ENCODE measurements at places on chromosomes 2 and 18. TPM values are rescaled to one million over a fixed set of nuclear protein-coding genes. Genes with fewer than 3 reads are reported as not detected.

Gene REG3G
- total RNA-seq = not detected

Gene MMADHC
- total RNA-seq = 69.4 TPM

Gene TRIM43
- total RNA-seq = not detected

Gene PLA2R1
- total RNA-seq = not detected

GRCh38 chr18:62981566-62981965, 266.2 kb downstream of the PHLPP1 start:
- H3K27me3 ChIP-seq = no peaks in the 10 kb centered on the region
- peaks cover 5% of the 10 kb centered on the region for H3K4me1 ChIP-seq
- H3K36me3 ChIP-seq = peaks cover 3% of the 10 kb centered on the region
- no peak overlapping the region for H3K27ac ChIP-seq

DNA sequence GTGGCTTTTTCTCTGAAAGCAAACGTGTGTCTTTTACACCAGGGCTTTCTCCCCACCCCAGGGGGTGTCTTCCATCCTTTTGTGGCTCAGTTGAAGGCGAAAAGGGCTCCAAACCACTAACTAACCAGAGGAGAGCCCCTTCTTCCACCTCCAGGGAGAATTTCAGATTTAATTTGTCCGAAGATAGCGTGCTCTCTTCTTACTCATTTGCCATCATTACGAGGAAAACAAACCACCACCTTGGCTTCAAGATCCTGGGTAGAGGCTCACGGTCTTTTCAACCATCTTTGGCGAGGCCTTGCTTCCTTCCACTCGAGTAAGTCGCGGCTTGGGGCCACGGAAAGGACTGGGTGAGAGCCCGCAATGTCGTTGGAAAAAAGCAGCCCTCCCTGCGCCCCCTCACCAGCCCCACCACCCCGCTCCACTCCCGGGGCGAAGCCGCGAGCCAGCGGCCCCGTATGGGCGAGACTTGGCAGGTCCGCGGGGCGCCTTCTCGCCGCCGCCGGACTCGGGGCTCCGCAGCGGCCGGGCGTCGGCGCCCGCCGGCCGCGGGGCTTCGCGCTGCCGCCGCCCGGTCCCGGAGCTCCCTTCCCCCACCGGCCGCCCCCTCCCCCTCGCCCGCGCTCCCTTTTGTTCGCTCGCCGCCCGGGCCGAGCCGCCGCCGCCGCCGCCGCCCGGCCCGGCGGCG, 1.7 kb upstream of the ZNF532 start:
- no peak overlapping the region for H3K4me3 ChIP-seq
- peaks cover 9% of the 10 kb centered on the region for H3K27me3 ChIP-seq
- H3K27ac ChIP-seq = peak overlapping the region; percentile 6
- H3K36me3 ChIP-seq = no peaks in the 10 kb centered on the region
- peaks cover 8% of the 10 kb centered on the region for H3K4me1 ChIP-seq

DNA sequence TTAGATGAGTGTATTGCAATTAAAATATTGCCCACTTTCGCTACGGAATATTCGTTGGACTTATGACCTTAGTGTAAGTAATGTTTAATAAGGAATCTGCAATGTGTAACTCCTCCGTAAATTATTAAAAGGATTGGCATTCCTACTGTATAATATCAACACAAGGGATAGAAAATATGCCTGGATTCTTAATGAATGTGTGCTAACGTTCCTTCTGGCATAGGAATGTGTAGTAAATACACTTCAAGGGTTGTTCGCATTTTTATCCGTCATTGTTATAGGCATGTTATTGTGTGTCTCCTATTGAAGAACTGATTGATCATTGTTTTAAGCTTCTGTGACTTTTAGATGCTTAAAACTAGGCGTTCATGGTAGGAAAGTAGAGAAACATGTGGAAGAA, 134.5 kb downstream of the NEDD4L start:
- DNase-seq = no peak
- no peak overlapping the region for H3K27ac ChIP-seq
- no peaks in the 10 kb centered on the region for H3K4me1 ChIP-seq
- no peak overlapping the region for H3K4me3 ChIP-seq

GRCh38 chr18:11767935-11768334, 78.9 kb downstream of the GNAL start:
- H3K27ac ChIP-seq = no peak overlapping the region

DNA sequence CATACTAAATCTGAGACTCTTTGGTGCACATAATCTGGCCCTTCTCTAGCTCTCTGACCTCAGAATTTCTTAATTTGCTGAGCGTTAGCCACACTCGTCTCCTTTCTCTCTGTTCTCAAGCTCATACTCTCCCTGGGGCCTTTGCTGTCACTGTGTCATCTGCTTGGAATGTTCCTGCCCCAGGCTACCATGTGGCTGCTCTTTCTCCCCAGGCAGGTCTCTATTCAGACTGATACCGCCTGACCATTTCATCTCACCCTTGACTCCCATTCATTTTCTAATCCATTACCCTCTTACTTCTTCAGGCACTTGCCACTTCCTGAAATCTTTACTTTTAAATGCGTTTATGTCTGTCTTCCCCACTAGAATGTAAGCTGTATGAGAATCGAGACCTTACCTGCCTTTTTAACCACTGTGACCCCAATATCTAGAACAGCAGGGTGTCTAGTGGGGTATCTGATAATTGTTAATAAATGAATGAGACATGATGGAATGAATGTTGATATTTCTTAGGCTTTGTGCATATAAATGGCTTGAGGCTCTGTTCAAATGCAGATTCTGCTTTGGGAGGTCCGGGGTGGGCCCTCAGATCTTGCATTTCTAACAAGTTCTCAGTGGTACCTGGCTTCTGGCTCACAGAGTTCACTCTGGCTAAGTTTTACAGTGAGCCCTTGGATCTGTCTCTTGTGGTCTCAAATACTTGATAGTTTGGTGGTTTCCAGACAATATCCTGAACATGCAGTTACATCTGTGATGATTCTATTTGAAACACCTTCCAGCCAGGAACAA, 89.9 kb upstream of the EPC2 start:
- no peak overlapping the region for H3K4me3 ChIP-seq
- H3K36me3 ChIP-seq = no peaks in the 10 kb centered on the region
- peaks cover 17% of the 10 kb centered on the region for H3K4me1 ChIP-seq
- DNase-seq = no peak

DNA sequence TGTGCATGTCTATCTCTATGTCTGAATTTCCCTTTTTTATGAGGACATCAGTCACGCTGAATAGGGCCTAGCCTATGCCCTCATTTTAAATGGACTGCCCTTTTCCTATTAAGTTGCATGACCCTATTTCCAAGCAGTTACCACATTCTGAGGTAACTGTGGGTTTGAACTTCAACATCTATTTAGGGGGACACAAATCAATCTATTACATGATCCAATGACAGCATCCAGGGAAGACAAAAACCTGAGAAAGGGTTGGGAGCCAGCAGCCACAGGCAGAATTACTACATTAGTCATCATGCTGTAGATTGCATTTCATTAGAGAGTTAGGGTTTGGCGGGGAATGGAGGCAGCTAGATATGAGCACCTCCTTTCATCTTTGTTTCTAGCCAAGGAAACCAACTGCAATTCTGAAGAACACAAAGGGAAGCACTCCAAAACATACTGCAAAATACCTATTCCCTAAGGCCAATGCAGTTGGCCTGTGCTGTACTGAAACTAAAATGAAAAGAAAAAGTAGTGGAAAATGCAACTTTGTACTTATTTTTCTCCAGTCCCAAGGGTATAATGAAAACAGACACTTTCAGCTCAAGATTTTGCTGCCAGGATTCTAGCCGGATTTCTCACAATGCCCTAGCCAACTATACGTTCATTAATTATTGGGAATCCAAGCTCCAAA, 40.4 kb upstream of the C1D start:
- no peaks in the 10 kb centered on the region for H3K36me3 ChIP-seq
- DNase-seq = no peak
- H3K4me3 ChIP-seq = no peak overlapping the region
- no peaks in the 10 kb centered on the region for H3K4me1 ChIP-seq
- H3K27me3 ChIP-seq = no peaks in the 10 kb centered on the region

DNA sequence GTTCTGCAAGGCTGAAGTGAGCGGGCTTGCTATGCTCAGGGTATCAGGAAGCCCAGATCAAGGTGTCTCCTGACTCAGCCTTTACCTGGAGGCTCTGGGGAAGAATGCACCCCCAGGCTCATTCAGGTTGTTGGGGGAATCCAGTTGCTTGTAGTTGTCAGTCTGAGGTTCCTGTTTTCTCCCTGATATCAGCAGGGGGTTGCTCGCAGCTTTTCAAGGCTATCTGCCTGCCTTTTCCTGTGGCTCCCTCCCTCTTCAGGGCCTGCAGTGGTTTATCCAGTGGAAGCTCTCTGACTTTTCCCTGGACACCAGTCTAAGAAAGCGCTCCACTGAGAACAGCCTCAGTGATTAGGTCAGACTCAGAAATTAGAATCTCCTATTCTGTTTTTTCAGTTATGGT, 116.6 kb downstream of the PTPRM start:
- no peak overlapping the region for H3K4me3 ChIP-seq
- no peaks in the 10 kb centered on the region for H3K4me1 ChIP-seq
- H3K27ac ChIP-seq = no peak overlapping the region
- H3K36me3 ChIP-seq = no peaks in the 10 kb centered on the region

DNA sequence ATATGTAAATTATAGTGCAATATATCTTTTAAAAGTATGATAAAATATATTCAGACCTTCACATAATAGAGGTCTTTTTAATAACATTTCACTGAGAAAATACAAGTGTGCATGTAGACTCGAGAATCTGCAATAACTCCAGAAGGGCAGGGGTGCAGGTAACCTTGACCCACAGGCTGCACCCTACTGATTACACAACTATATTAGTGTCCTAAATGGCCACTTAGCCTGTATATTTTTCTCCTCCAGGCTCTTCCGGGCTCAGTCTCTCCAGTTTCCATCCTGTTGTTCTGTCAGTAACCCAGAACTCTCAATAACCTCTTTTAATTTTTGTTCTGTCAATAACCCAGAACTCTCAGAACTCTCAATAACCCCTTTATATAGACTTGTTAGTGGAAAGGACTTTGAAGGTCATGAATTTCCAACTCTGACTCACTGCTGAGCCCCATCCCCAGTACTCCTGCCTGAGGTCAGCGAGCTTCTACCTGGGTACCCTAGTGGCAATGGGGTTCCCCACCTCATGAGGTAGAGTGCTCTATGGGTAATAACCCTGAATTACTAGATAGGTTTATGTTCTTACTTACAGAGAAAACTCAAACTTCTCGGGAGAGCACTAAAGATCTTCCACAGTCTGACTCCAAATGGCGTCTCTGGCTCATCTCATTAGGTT, 8.4 kb upstream of the TTR start:
- no peaks in the 10 kb centered on the region for H3K4me1 ChIP-seq
- H3K36me3 ChIP-seq = no peaks in the 10 kb centered on the region
- DNase-seq = no peak

DNA sequence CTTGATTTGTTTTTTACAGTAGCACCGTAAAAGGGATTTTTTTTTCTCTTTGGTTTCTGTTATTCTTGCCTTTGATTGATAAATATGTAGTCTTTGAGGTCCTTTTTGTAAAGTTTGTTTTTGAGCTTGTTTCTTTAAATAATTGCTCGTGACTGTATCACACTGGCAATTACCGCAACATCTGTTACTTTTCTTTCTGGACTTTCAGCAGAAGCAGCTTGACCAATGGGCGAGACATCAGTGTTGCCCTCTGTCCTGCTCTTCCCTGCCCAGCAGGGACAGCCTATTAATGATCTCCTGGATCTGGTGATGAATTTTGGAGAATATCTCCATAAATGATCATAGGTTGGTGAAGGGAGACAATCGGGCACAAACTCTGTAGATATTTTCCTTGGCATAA, 74.9 kb downstream of the TDRD15 start:
- no peak for DNase-seq
- H3K4me3 ChIP-seq = no peak overlapping the region
- no peaks in the 10 kb centered on the region for H3K27me3 ChIP-seq

Measured in CD4-positive, alpha-beta memory T cell (primary cell).